Esophagus muscularis mucosa (tissue), 4 donors: ENCODE measurements at places on chromosomes 7 and 10. TPM values are rescaled to one million over a fixed set of nuclear protein-coding genes. Genes with fewer than 3 reads are reported as not detected.

SPAM1 gene
- not detected for total RNA-seq

TACR2 gene
- 71.8 TPM for total RNA-seq

IQUB gene
- 5.6 TPM for total RNA-seq

SPDYE8 gene
- not detected for total RNA-seq

WDR11 gene
- total RNA-seq: 36.1 TPM

COL28A1 gene
- 23.7 TPM for total RNA-seq
